ENCODE measurements at places on chromosomes 4 and X.

DNA sequence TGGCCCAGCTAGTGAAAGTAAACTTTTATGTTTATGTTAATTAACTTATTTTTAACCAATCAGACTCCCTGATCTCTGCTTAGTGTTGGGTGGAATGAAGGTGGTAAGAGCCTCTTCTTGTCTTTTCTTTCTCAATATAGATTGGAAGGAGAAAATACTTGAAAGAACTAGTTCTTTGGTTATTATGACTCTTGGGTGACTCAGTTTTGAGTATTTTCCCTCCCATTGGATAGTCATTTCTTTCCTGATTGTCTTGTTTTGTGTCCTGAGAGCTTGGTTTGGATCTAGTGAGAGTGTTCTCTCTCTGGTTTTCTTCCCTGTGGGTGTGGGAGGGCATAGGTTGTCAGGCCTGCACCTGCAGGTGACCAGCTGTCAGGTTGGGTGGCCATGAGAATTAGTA, 172.0 kb upstream of the GLRA2 start:
- DNase-seq = no peak

DNA sequence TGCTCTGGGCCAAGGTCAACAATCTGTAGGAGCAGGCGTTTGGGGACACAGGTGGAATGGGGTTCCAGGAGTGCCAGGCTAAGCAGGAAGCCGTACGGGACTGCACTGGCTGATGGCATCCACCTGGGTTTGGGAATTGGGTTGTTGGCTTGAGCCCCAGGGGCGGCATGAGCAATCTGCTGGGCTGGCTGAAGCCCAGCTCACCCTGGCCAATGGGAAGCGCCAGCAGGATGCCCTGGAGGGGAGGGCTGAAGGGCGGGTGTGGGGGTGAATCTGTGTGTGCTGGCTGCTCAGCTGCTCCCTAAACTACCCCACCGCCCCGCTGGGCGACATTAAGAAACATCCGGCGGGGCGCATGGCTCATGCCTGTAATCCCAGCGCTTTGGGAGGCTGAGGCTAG, 8.9 kb upstream of the RGS12 start:
- DNase-seq = no peak

DNA sequence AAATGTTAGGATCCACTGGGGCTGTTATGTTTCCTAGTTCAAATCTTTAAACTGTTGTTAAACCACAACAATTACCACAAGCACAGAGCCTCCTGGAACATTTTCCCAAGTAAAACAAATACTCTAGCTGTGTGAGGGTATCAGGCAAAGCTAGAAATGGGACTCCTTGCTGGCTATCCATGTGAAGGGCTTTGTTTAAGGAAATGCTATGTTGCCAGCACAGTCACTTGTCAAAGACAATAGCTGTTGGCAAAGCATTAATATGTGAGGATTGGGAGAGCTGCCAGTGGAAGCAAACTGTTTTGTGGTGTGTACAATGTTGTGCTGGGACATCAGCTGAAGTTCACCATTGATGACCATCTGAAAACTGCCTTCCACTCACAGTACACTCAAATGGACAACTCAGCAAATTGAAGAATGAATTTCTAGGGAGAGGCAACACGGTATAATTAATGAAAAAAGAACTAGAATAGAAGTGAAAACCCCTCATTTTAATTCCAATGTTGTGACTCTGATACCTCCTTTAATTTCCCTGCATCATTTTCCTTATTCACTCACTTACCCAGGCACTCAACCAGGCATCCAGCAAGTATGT, 100.8 kb downstream of the ANXA3 start:
- DNase-seq = no peak

GRCh38 chr4:126130215-126130614, 815.5 kb downstream of the FAT4 start:
- no peak for DNase-seq

DNA sequence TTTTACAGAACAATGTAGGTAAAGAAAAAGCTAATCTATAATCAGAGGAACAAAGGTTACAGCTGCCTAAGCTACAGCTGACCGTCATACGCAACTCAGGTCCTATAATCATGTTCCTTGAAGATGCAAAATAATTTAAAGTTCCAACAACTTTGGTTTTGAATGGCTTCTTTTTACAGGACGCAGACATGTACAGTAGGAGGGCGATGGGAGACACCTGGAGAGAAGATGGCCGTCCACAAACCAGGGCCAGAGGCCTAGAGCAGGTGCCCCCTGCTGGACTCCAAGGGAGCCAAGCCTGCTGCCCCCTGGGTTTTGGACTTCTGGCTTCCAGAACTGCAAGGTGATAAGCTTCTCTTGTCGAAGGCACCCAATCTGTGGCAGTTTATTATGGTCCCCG, 10.6 kb downstream of the HGFAC start:
- no peak for DNase-seq

- DNase-seq = no peak
Observed at GRCh38 chr4:137226900-137227299, 305.4 kb downstream of the PCDH18 start.

- no peak for DNase-seq
Observed at GRCh38 chr4:186307916-186308315, 41.9 kb downstream of the F11 start.

DNA sequence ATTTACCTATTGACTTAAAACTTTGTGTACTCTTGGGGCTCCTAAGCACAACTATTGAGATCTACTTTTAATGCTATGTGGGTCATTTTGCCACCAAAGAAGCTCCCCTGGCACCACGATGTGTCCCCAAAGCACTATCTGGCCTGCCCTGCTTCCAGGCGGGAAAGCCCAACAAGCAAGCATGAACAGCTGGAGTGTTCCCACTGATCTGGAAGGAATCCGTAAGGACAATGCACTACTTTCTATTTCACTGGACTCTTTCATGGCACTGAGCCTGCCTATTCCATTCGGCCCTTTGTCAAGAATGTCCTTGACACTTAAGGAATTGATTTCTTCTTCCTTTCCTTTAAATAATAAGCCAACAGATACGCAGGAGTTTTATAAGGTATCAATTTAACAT, 38.8 kb downstream of the GRIA3 start:
- no peak for DNase-seq

- no peak for DNase-seq
Observed at GRCh38 chrX:115364670-115365069, 75.2 kb downstream of the LUZP4 start.

DNA sequence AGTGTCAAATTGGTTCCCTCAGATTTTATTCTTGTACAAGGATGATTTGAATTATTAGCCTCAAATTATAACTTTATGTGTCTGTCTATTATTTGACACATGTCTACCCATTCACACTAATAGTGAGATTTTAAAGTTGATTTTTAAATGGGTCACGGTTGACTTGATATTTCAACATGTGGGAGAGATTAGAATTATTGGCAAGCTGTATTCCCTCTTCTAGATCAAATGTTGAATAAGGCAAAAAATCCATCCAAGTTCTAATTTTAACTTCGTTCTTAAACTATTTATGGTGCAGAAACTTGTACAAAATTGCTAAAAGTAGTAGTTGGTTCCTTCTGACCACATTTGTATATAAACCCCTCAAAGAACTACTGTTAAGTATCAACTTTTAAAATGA, 1498.0 kb downstream of the STIM2 start:
- no peak for DNase-seq

- no peak for DNase-seq
Observed at GRCh38 chr4:7341491-7342222, 93.1 kb downstream of the PSAPL1 start.

GRCh38 chr4:56657128-56657527, 24.0 kb downstream of the HOPX start:
- DNase-seq = no peak

Data from stimulated activated CD4-positive, alpha-beta T cell treated with anti-CD3 and anti-CD28 coated beads, Interleukin-1b, Interleukin-23, amount 100 ng/mL, for 48 hours (primary cell).